ENCODE measurements at places on chromosomes 13 and 19.

DNA sequence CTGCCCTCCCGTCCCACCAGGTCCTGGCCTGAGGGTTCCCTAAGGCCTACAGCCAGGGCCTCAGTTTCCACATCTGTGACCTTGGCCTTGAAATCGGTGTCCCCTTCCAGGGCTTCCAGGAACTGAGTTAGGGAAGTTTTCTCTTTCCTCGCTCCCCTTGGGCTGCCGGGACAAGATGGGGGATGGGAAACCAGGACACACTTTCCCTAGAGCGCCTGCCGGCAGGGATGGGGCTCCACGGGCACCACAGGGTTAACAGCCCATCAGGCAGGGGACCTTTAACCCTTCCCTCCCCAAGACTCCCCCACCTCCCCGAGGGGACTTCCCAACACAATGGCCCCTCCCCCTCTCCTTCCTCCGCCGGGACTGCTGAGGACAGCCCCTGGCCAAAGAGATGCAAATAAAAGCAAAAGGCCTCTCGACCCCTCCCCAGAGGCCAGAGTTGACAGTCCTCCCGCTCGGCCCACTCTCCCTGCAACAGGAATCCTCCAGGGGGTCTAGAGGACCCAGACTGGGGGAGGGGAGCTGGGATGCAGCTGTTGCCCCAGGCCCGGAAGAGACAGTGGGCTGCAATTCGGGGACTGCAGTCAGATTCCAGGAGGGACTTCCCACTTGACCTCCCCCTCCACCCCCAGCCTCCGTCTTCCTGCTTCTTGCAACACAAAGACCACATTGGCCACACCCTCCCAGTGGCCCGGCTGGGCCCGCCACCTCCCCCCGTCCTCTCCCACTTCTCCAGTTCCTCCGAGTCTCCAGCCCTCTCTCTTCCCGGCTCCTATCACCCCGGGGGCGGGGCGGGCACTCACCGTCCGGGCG, 3.4 kb downstream of the BBC3 start:
- no peak for DNase-seq

DNA sequence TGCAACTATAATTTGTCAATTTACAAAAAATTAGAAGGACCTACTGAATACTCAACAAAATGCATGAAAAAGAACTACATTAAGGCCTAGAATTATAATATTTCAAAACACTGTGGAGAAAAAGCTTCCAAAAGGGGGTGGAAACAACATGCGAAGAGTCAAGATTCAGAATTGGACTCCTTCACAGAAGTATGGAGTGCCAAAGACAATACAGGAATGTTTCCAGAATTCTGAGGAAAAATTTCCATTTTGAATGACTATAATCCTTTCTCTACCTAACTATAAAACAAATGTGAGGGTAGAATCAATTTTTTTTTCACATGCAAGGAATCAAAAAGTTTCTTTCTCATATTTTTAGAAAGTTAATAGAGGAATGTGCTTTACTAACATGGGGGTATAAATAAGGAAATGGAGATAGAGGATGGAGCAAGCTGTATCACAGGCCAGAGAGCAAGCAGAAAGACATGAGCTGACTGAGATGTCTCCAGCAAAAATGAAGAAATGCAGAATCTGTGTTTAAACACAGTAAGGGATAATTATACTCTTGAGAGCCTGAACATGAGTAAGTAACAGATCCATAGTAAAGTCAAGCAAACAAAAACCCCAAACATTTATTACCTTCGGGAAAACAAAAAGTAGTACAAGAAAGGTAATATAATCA, 39.5 kb upstream of the SMAD9 start:
- no peak for DNase-seq

- DNase-seq: no peak
Measured at GRCh38 chr13:103952183-103952582, 886.0 kb upstream of the SLC10A2 start.

GRCh38 chr19:17415121-17415520, 4.7 kb upstream of the MVB12A start:
- DNase-seq: no peak

GRCh38 chr13:49585220-49586157, at the start of gene RCBTB1:
Gene RCBTB1, minus strand, starts transcription at chr13:49585558. Its CDS starts 18,279 bp downstream, at chr13:49567279.
- no peak for DNase-seq

GRCh38 chr13:31138515-31138914, 23.2 kb downstream of the HSPH1 start:
- DNase-seq: no peak

DNA sequence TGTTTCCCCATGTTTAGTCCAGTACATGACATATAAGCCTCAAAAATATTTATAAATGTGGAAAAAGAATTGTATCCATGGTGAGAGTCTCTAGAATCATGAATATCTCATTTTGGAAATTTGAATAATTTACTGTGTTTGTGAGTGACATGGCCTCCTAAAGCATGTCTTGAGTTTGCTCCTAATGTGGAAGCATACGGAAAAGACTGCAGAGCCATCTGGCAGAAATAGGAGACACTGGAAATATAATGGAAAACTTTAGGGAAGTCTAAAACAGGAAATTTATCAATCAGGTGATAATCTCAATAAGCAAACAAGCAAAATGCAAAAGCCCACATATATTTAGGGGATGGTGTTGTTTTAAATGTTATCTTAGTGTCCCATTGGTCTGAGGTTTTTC, 465.0 kb downstream of the TDRD3 start:
- DNase-seq: no peak

DNA sequence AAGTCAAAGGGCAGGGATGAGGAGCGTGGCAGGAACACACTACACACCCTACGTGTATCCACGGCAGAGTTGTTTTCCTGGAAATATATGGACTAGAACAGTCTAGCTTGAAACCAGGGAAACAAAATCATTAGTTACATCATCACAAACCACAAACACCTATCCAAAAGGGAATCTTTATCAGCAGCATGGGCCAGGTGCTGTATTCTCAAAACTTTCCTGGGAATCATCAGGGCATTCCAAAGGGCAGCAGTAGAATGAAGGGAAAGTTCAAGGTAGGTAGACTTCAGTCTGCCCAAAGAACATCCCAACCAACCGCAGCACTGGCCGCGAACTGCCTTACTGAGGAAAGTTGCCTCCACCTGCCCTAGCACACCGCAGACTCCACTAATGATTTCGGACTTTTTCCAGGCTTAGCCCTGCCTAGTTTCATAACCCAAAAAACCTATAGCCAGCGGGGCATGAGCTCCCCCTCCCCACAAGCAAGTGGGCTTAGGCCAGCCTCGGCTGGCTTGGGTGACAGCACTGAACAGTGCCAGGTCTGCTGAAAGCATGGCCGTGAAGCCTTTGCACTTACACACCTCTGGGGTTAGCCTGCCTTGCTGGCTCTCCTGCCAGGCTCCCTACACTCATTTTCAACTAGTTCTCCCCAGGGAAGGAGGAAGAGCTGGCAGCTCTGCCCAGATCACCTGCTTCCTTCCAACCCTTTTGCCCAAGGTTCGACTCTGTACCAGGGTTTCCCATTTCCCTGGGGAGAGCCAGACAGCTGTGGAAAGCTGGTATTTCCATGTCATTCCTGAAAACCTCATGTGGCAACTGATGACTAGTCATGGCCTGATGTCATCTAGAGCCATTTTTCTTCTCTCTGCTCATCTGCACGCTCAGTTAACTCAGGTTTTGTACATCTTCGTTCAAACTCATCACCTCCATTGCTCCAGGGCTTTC, 77.3 kb upstream of the UBAC2 start:
- DNase-seq: no peak

- no peak for DNase-seq
Measured at GRCh38 chr13:94198681-94199080, 280.8 kb downstream of the DCT start.

GRCh38 chr13:99282264-99283231, 24.4 kb upstream of the GPR18 start:
- no peak for DNase-seq

- no peak for DNase-seq
Measured at GRCh38 chr13:81539643-81540150, 1198.8 kb upstream of the SPRY2 start.

GRCh38 chr19:33125929-33126388, 6.0 kb upstream of the WDR88 start:
- DNase-seq: no peak

DNA sequence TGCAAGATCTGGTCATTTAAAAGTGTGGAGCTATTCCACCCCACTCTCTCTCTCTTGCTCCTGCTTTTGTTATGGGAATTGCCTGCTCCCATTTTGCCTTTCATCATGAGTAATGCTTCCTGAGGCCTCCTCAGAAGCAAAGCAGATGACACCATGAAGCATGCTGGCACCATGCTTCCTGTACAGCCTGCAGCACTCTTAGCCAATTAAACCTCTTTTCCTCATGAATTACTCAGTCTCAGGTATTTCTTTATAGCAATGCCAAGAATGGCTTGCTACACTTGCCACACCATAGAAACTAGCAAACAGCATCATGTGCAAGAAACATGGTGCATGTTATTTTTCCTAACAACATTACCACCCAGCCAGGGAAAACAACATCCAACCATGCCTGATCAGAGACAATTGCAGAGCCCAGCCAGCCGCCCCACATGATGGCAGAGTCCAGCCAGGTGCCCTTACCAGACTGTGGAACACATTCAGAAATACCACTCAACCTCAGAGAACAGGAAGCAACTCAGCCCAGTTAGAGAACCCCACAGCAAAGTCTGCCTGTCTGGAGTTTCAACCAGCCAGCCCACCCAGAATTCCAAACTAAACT, 36.9 kb downstream of the SYDE1 start:
- DNase-seq: no peak

DNA sequence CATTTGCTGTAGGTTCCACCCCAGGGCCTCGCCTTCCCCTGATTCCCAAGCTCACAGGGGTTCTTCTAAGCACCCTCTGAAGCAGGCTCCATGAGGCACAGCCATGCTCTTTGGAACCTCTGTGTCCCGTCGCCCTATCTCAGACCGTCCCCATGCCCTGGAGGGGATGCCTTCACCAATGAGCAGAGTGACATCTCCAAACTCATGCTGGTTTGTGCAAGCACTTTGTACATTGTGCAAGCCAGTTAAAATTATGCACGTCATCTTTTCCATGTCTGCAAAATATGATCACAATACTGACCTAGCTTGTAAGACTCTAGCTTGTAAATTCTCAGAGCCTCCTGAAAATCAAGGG, 46.5 kb upstream of the RAP2A start:
- DNase-seq: no peak

DNA sequence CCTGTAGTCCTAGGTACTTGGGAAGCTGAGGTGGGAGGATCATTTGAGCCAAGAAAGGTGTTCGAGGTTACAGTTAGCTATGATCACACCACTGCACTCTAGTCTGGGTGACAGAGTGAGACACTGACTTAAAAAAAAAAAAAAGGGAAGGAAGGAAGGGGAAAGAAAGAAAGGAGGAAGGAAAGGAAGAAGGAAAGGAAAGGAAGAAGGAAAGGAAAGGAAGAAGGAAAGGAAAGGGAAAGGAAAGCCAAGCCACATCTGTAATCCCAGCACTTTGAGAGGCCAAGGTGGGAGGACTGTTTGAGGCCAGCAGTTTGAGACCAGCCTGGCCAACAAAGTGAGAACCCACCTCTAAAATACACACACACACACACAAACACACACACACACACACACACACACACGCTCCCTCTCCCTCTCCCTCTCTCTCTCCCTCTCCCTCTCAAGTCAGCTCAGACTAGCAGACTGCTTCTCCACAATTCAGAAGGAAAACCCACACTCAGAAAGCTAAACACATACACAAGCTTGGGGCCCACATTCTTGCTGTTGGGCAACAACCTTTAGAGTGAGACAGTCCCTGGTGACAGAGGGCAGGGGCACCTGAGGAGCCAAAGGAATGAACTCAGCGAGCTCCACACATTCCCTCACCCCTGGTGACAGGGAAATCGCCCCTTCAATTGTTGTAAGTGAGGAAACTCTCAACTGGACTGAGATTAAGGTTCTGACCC, 2.7 kb downstream of the ZNF709 start:
- no peak for DNase-seq

DNA sequence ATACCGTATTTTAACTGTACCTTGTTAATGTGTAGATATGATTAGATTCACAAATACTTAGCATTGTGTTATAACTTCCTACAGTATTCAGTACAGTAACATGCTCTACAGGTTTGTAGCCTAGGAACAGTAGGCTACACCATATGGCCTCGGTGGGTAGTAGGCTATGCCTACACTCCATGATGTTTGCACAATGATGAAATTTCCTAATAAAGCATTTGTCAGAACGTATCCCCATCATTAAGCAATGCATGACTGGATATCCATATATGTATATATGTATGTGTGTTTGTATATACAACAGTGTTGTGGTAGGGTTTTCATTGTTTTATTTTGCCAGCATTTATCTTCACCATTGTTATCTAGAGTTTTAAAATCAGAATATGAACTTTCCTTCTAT, 119.4 kb downstream of the SLC7A1 start:
- DNase-seq: no peak

GRCh38 chr19:1239796-1240737, 1.5 kb upstream of the ATP5F1D start:
- DNase-seq: peak; percentile 48

DNA sequence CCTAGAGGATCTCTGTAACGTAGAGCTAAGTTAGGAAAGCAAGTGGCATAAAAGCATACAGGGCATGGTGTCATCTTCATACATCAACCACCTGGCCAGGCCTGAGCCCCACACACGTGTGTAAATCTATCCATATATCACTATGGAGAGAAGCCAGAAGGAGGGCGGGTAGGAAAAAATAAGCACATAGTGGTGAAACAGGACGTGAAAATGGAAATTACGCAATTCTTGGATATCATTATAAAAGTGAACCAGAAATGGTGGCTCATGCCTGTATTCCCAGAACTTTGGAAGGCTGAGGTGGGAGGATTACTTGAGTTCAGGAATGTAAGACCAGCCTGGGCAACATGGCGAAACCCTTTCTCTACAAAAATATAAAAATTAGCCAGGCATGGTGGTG, 43.4 kb downstream of the PDCD5 start:
- DNase-seq: no peak

DNA sequence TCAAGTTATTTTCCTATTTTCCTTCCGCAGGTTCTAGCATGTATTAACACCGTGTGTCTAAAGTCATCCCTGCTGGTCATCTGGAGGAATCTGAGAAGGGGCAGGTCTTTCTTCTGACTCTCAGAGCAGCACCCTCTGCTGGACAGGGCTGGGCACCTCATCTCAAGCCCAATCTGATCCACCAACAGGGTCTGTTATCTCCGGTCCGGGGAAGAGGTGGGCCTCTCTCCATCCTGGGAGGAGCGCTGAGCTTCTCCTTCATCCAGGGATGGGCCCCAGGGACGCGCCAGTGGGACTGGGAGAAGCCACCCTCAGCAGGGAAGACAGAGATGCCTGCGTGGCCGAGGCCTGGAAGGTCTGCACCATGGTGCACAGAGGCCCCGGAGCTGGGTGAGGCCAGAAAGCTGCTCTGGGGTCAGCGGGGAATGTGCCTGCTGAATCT, 26.0 kb upstream of the ZNF331 start:
- no peak for DNase-seq

Data from NCI-H2081 treated with DMSO at 0.1 percent for 48 hours (cell line).